Activated CD8-positive, alpha-beta memory T cell treated with anti-CD3 and anti-CD28 coated beads for 4 hours (primary cell): ENCODE measurements at places on chromosomes 13 and 19.

GRCh38 chr19:5593343-5594255 is 25.8 kb upstream of the TINCR start:
- DNase-seq = no peak

DNA sequence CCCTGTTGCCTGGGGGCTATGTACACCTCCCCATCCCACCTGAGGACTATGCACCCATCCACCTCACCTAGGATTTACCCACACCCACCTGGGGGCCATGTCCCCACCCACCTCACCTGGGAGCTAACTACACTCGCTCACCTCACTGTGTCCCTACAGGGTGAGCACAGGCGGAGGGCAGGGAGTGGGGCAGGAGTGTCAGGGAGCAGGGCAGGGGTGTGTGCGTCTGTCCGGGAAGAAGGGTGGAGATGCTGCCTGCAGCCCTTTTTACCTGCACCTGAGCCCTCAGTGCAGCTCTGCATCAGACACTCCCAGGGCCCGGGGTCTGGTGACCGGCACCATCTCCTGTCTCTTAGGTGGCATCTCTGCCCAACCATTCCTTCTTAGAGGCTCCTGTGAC is 10.6 kb upstream of the CPAMD8 start:
- DNase-seq = no peak

DNA sequence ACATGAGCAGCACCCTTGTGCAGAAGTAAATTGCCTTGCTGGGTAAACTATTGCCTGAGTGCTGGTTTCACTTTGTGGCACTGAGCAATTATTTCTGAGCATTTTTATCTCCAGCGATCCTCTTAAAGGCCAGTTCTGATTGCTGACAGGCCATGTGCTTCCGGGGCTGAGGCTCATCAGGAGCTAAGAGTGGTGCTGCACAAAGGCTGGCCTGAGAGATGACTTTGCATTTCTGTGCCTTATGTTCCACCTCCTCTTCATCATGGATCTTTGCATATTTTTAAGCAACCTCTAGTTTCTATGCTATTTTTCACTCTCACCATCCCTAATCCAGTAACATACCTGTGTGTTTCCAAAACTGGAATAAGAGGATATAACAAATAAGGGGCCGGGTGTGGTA is 17.6 kb upstream of the COG6 start:
- no peak for DNase-seq

- peak; percentile 44 for DNase-seq
These were observed at the start of gene HSH2D for GRCh38 chr19:16143399-16144215. HSH2D (plus strand) TSS chr19:16143685; CDS start chr19:16148751, 5,066 bp downstream.

DNA sequence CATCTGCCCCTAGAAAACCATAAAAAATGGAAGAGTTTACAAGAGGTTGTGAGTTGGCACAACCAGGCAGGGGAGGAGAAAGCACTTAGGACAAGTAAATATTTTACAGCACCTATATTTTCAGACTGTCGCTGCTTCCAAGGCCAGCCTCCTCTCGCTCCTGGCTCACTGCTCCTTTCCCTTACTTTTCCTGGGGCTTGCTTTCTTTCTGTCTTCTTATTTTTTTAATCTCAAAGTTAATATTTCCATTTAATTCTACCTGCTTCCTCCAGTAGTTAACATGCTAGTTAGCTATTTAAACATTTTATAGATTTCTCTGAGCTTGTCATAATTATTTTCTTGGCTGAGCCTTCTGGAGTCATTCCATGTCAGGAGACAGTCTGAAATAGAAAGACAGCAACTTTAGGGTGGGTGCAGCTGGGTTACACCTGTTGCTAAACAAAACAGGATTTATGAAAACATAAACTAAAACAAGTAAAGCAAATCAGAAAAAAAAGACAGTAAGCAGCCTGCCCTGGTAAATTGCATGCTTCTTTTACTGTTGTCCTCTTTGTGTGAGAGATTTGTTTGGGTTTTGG is 330.1 kb downstream of the DLEU7 start:
- DNase-seq = no peak

- no peak for DNase-seq
These were observed 4.6 kb upstream of the DNM2 start for GRCh38 chr19:10713317-10713716.

GRCh38 chr13:90770334-90770733 is 577.2 kb upstream of the MIR17HG start:
- DNase-seq = no peak
